ENCODE measurements at places on chromosomes 5 and 9. TPM values are rescaled to one million over a fixed set of nuclear protein-coding genes. Genes with fewer than 3 reads are reported as not detected.

The CAMK4 gene
- total RNA-seq = 6.4 TPM

The SLC34A3 gene
- total RNA-seq = under 0.01 TPM

The SLC25A48 gene
- not detected for total RNA-seq

The COL27A1 gene
- 3.6 TPM for total RNA-seq

The CD72 gene
- total RNA-seq = 2.0 TPM

The SLC6A19 gene
- not detected for total RNA-seq

The PCDHGB3 gene
- 7.1 TPM for total RNA-seq

The HNRNPAB gene
- 37.5 TPM for total RNA-seq

The OR13C3 gene
- not detected for total RNA-seq

The DRD1 gene
- total RNA-seq = under 0.01 TPM

The AMBP gene
- total RNA-seq = 0.17 TPM

The TRPM6 gene
- under 0.01 TPM for total RNA-seq

The OMD gene
- 0.33 TPM for total RNA-seq

The GLT6D1 gene
- not detected for total RNA-seq

The SPACA9 gene
- 3.5 TPM for total RNA-seq

The ADGRV1 gene
- total RNA-seq = 0.50 TPM

The NXNL2 gene
- 2.0 TPM for total RNA-seq

The CD14 gene
- 0.50 TPM for total RNA-seq

The CBY3 gene
- not detected for total RNA-seq

The NEUROG1 gene
- not detected for total RNA-seq

The PDZD2 gene
- 0.50 TPM for total RNA-seq

The TMEM174 gene
- not detected for total RNA-seq

The NSUN2 gene
- 40.9 TPM for total RNA-seq

The DDX4 gene
- not detected for total RNA-seq

The CAAP1 gene
- total RNA-seq = 19.2 TPM

The SOHLH1 gene
- total RNA-seq = not detected

The IL5 gene
- not detected for total RNA-seq

The PLPPR1 gene
- not detected for total RNA-seq

The ECM2 gene
- 5.7 TPM for total RNA-seq

The PLCXD3 gene
- under 0.01 TPM for total RNA-seq

The SLC4A9 gene
- not detected for total RNA-seq

The CDH9 gene
- total RNA-seq = not detected

The GGTA1 gene
- not detected for total RNA-seq

The DOCK2 gene
- total RNA-seq = 3.1 TPM

The TTC23L gene
- under 0.01 TPM for total RNA-seq

The SEMA6A gene
- 0.66 TPM for total RNA-seq

The HNRNPK gene
- 482 TPM for total RNA-seq

The BARX1 gene
- not detected for total RNA-seq

The FCN2 gene
- not detected for total RNA-seq

The OGN gene
- total RNA-seq = 17.5 TPM

The CDK9 gene
- total RNA-seq = 54.7 TPM

The SPEF2 gene
- 4.1 TPM for total RNA-seq

The CARTPT gene
- total RNA-seq = not detected

The SRA1 gene
- 44.9 TPM for total RNA-seq

The MARCOL gene
- not detected for total RNA-seq

The PRSS3 gene
- total RNA-seq = 11.1 TPM

The SPAG8 gene
- 1.5 TPM for total RNA-seq

The NR5A1 gene
- total RNA-seq = not detected

The AK8 gene
- 1.6 TPM for total RNA-seq

The ADAMTSL1 gene
- total RNA-seq = 93.5 TPM

The SLC46A2 gene
- not detected for total RNA-seq

The NOXA1 gene
- 0.73 TPM for total RNA-seq

The OTP gene
- not detected for total RNA-seq

The ZNF354C gene
- total RNA-seq = 7.9 TPM

The NLN gene
- 22.8 TPM for total RNA-seq

The CFAP77 gene
- not detected for total RNA-seq

The FRMD3 gene
- 0.44 TPM for total RNA-seq

The CDH10 gene
- 0.83 TPM for total RNA-seq

The PCDHGB2 gene
- total RNA-seq = 5.1 TPM

The PCDHGA2 gene
- 6.6 TPM for total RNA-seq

Measured in smooth muscle cell of trachea (primary cell).